ENCODE measurements at places on chromosomes 7 and 10.

DNA sequence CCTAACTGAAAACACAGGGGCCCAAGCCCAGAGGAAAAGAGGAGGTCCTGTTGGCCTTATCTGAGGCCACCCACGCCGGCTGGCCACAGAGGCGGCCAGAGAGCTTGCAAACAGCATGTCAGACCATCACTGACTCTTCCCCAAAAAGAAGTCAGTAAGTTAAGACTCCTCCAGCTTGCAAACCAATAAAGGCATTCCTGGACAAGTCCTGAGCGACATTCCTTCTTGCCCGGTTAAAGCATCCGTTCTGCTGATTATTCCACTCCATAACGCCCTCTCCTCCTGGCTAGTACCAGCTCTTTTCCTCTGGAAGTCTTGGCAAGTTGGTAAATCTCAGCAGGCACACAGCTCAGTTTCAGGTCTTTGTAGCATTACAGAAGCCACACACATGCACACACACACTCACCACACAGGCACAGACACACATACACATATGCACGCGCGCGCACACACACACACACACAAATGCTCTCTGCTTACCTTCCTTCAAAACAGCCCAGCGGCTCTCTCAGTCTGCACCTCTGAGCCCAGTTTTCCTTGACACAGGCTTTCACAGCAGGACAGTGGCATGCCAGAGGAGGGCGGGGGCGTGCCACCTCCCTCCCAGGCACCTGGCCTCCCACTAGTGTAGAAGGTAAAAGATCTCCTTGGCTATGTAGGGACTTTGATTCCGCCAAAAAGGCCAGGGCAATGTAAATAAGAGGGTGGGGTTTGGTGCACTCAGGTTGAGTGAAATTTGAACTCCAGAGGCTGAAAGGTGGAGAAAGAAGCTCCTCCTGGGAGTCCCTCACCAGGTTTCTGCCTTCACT lies 201.4 kb downstream of the TNS3 start:
- no peak for DNase-seq

DNA sequence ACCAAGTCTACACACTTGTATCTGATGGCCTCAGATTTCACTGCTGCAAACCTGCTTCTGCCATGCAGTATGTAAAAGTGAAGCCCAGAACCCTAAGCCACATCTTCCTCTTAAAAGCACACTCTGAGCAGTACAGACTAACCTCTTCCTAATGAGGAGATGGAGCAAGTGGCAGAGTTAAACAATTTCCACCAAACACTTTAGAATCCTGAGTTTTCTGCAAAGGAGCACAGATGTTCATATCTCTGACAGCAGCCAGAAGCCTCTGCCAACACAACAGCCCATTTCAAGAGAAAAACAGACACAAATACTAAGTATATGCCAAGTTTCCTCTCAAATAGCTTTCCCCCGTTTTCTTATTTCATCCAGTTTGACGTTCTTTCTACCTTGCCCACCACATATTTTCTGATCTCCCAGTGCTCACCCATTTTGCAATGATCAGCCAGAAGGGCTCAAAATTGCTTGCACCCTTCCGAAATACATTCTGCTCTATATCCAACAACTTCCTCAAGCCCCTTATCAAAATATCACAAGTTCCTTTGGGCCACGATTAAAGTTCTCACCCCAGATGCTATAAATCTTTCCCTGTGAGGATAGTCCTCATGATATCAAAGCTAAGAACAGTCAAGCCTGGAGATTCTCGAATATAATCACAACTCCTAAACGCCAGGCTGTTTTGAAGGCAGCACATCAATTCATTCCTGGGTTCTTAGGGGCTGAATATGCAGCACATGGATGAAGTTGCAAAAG lies 27.5 kb downstream of the ELMO1 start:
- no peak for DNase-seq

- DNase-seq = no peak
Observed at GRCh38 chr10:29886299-29886698, 173.1 kb downstream of the JCAD start.

DNA sequence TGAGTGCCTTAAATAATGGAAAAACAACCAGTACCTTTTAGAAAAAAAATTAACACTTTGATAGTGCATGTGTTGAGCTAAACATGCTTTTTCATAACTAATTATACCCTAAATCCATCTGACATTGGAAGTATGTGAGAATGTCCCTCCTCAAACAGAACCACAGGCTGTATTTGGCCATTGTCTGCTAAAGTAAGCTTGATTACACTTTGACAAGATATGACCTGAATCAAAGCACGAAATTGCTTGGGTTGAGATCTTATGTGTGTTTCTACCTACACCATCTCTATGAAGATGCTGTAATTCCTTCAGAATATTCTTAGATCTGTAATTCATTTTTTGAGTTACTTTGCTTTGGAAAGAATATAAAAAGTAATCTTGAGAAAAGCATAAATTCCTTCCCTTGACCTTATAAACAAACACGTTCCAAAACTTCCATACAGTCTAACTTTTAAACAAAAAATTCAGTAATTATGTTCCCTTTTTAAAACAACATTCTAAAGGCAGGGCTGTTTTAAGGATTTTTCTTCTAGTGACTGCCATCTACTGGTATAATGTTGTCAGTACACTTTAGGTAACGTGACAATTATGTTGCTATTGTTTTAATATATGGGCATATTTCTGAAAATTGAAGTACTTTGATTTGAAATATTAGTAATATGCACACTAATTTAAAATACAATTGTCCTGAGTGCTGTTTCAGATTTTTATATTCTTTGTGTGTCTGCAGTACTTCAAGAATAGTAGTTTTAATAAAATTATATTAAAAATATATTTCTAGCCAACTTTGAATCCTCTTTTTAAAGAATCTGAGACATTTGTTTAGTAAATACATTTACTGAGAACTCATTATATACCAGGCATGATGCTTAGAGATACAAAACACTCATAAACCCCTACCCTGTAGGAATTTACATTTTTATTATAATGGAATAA lies 20.9 kb downstream of the CD36 start:
- DNase-seq = no peak

- DNase-seq = no peak
Observed at GRCh38 chr7:151725844-151726651, 150.9 kb downstream of the PRKAG2 start.

GRCh38 chr7:116234517-116235200 lies 24.3 kb downstream of the TES start:
- DNase-seq = no peak

- no peak for DNase-seq
Observed at GRCh38 chr10:33735464-33735923, 401.0 kb upstream of the NRP1 start.

GRCh38 chr10:91032611-91033206 lies 111.8 kb upstream of the ANKRD1 start:
- no peak for DNase-seq
